Lung (tissue), 17 donors: ENCODE measurements at places on chromosomes 6 and 20. TPM values are rescaled to one million over a fixed set of nuclear protein-coding genes. Genes with fewer than 3 reads are reported as not detected.

Gene TBC1D32
- polyA plus RNA-seq, result 1.7 TPM

Gene PRND
- polyA plus RNA-seq, result 0.22 TPM

Gene DACT2
- polyA plus RNA-seq, result 0.30 TPM

Gene SLC17A3
- not detected for polyA plus RNA-seq

Gene WFDC2
- 547 TPM for polyA plus RNA-seq

Gene TRDN
- 0.05 TPM for polyA plus RNA-seq

Gene KCNK15
- polyA plus RNA-seq, result 1.5 TPM

Gene TCF21
- 21.0 TPM for polyA plus RNA-seq

Gene GSTA1
- 4.0 TPM for polyA plus RNA-seq

Gene FAM83D
- polyA plus RNA-seq, result 3.6 TPM

Gene TUBB2B
- polyA plus RNA-seq, result 0.85 TPM

Gene CALHM6
- 20.8 TPM for polyA plus RNA-seq

Gene MTRF1L
- polyA plus RNA-seq, result 9.4 TPM

Gene PRDM13
- polyA plus RNA-seq, result not detected

Gene SLA2
- 0.87 TPM for polyA plus RNA-seq

Gene KCNQ5
- 0.12 TPM for polyA plus RNA-seq

Gene BPIFB2
- 0.41 TPM for polyA plus RNA-seq

Gene FOXS1
- 3.2 TPM for polyA plus RNA-seq
